ENCODE measurements at places on chromosomes 3 and 15.
A peak's percentile ranks its signal among the peaks of the same experiment; 100 is the strongest.

GRCh38 chr15:58932710-58933280 lies 684 bp downstream of the SLTM start:
- no peak for DNase-seq

DNA sequence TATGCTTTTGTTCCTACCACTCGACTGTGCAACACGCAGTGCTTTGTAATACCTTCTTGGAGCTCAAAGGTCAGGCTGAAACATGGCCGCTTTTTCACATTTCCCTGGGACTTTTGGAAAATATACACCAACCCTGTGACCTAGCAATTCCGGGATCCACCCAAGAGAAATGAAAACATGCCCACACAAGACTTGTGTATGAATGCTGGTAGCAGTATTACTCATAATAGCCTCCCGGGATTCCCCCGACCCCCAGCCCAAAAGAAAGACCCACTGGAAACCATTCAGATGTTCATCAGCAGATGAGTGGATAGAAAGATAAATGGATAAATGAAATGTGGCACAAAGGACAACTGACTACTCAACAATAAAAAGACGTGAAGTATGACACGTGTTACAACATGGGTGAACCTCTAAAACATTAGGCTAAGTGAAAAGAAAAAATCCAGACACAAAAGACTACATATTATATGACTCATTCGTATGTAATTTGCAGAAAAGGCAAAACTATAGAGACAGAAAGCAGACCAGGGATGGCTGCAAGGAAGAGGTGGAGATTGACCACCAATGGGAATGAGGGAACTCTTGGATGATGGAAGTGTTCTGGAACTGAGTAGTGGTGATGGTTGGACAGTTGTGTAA lies 104.1 kb downstream of the PGPEP1L start:
- no peak for DNase-seq

DNA sequence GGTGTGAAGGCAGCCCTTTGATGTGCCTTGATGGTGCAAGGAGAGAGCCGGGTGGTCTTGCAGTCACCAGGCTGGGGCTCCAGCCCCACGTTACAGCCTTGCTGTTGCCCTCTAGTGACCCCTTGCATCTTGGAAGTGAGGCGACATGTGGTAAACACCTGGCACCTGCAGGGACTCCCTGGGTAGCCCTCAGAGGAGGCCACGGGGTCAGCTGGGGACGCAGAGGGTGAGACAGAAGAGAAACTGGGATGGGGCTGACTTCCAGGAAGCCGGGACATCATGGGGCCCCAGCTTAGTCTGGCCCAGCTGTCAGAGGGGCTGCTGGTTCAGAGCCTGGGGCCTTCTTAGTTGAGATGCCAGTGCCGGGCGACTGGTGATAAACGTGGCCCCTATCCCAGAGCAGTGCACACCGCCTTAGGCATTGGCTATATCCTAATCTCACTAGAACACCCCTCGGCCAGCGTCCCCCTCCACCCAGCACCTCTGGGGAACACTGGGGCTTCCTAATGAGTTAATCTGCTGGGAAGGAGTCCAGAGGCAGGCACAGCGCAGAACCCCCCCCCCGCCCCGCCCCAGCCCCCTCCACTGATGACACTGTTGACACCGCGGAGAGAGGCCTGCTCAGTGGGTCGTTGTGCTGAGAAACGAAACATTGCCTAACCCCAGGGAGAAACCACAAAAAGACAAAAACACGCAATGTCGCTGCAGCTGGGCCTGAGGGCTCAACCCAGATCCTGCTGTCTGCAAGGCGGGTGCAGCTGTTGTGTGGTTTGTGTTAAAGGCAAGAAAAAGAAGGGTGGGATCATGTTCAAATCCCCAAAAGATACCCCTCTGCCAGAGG lies 60.5 kb upstream of the KLF13 start:
- DNase-seq, result no peak

GRCh38 chr3:174168026-174168425 lies 691.1 kb upstream of the NAALADL2 start:
- no peak for DNase-seq

GRCh38 chr3:39541917-39542329 lies 74.4 kb downstream of the MOBP start:
- DNase-seq, result peak; percentile 25

DNA sequence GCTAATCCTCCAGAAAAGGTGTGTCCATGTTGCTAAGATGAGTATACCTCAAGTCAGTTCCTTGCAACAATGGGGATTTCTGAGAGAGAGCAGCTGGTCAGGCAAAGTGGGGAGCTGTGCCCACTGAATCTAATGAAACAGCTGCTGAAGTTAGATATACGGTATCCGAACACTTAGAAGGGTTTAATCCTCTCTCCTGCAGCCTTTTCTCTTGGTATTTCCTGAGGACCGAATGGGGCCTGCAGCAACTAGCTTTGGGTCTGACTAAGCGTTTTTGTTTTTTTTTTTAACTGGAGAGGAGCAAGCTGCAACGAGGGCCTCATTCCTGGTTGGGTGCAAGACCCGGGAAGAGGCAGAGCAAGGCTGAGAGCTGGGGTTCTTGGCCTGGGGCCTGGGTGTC lies 37.6 kb upstream of the BNC1 start:
- no peak for DNase-seq

- no peak for DNase-seq
These were observed 1.1 kb downstream of the NPTN start for GRCh38 chr15:73631915-73632669.

DNA sequence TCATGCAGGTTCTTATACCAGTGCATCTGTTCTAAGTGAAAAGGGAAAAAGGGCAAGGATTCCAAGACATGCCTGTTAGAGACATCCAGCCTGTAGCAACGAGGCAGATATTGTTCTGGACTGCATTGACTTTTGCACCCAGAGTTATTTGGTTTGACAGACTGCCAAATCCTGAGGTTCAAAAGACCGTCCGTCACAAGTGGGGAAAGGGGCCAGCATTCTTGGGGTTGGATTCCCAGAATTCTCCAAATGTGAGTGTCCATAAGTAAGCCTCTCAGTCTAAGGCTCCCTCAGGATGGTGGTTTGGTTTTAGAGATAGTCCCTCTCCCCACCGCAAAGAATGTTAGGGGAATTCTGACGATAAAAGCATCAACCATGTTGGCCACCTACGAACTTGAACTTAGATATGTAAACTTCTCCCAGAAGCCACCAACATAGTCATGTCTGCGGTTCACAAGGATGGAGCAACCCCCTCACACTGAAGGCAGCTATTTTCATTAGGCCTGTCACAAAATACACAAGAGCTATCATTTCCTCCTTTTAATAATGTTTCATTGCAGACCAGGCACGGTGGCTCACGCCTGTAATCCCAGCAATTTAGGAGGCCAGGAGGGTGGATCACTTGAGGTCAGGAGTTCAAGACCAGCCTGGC lies 13.6 kb upstream of the LACTB start:
- no peak for DNase-seq

GRCh38 chr3:197749315-197749600 lies 425 bp upstream of the FYTTD1 start:
- DNase-seq, result no peak

DNA sequence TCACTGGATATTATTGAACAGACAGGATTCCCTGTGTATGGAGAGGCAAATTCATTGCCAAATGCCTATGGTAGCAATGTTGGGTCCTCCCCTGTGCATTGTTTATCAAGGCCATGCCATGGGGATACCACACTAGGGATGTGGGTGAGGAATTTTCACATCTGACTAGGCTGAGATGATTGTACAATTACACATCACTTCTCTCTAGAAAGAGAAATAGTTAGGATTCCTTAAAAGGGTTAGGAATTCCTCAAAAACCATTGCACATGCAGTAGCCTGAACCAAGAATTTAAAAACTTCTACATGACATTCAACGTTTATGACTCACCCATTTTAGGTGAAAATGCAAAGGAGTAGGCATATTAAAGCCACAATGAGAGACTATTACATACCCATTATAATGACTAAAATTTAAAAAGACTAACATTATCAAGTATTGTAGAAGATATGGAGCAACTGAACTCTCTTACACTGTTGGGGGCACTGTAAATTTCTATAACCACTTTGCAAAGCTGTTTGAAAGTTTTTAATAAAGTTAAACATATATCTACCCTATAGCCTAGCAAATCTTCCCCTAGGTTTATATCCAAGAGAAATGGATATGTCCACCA lies 175.9 kb downstream of the THRB start:
- no peak for DNase-seq

DNA sequence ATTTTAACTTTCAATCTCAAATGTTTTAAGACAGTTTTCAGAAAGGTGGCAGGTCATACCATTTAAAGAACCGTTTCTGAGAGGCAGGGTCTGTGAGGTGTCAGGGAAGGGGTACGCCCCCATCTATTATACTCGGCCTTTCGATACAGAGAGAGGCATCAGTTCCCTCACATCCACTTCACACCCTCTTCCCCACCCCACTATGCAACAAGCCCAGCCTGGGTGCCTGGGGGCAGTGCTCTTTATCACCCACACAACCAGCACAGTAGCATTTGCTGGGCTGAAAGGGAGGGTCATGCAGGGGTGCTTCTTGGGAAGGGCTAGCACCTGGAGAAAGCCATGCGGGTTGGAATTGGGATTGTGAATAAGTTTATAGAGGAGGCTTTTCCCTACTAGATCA lies 56.0 kb upstream of the KCNMB2 start:
- no peak for DNase-seq

- peak; percentile 74 for DNase-seq
These were observed at the start of gene GPR160 for GRCh38 chr3:170037463-170038433. GPR160 (plus strand) TSS chr3:170037995; CDS start chr3:170083973, 45,978 bp downstream.

GRCh38 chr15:101172501-101173071 lies 79.3 kb downstream of the CHSY1 start:
- no peak for DNase-seq

DNA sequence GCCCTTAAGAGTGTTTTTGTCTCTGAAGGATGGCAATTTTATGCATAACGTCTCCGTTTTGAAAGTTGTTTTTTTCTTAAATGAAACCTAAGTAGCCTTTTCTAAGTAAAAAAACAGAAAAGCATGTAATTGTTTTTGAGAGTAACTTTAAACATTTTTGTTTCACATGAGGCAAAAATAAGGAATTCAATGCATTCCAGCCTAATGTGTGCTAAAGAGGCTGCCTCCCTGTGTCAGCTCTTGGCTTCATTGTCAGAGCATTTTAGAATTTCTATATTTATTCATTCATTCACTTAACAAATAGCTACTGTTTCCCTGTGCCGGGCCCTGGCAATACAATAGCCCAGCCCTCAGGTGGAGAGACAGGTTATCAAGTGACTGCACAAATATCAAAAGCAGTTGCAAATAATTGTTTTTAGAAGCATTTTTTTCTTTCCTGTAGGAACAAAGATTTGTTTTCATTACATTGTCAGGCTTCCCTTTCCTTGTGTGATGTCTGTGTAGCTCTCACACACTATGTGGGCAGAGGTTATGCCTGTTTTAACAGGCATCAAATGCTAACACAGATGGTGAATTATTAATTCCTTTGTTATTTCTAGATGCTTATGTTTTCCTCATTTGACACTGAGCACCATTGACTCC lies 81.9 kb downstream of the CCK start:
- no peak for DNase-seq

- no peak for DNase-seq
These were observed 66.9 kb upstream of the CADM2 start for GRCh38 chr3:84891851-84892250.

GRCh38 chr3:29281344-29282241 lies 722 bp downstream of the RBMS3 start:
- DNase-seq, result no peak

DNA sequence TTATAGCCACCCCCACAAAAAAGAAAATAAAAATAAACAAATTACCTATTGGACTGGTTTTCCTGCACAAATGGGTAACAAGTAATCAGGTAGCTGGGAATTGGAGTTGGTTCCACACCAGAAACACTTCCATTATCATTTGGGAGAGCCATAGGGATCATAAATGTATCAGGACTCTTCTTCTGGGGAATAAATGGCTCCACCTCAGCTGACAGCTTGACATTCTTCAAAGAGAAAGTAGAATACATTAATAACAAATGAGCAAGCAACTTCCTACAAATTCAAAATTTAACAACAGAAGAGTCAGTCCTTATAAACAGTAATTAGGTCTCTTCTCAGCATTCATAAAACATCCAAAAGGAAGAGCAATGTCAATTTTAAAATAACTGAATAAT lies 8.7 kb downstream of the SECISBP2L start:
- DNase-seq, result no peak

GRCh38 chr3:108474581-108474980 lies 35.8 kb downstream of the MYH15 start:
- no peak for DNase-seq

- no peak for DNase-seq
These were observed 54.7 kb upstream of the SMAD6 start for GRCh38 chr15:66647358-66647757.

DNA sequence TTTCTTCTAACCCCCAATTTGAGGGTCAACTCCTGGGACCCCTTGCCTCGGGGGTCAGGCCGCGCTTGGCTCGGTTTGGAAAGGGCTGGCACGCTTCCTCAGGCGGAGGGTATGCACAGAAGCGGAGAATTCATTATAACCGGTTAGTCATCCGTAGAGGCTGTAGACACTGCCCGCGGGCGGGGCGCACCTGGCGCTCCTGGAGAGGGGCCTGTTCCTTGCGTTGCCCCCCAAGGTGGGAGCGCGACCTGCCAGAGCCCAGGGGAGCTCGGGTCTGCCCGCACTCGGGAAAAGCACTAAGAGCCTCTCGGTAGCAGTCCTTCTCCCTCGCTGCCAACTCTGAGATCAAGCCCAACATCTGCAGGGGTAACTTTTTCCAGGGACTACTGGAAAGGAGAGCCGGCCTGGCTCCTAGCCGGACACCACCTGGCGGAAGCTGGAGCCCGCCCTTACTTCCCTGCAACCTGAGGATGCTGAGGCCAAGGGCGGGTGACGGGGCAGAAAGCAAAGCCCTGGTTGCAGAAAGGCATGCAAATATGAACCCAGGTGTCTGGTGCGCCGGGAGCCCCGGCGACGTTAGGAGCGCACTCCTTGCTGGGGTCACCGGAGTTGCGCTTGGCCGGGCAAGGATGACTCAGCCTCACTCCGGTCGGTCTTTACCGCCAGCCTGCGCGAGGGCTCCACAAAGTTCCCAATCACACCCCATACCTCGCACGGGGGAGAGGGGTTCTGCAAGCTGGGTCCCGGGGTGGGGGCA lies 1.5 kb upstream of the CACNA2D3 start:
- no peak for DNase-seq

DNA sequence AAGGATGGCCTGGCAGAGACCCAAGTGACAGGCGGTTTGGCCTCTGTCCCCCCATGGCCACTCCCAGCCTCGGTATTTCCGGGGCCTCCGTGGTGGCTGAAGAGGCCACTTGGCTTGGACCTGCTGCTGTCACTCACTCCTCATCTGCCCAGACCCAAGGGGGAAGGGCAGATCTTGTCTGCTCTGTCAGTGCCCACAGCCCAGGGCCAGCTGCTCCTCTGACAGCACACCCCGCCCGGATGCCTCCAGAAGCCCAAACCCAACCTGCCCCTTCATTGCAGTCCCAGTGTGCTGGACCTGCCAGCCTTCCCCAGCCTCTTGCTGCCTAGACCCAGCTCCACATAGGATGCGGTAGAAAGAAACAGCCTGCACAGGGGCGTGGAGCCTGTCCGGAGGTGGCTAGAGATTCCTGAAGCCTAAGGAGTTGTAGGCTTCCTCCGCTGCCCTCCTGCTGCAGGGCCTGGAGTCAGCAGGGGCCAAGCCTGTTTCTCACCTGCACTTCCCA lies 52.0 kb downstream of the MAGEF1 start:
- DNase-seq, result no peak

- no peak for DNase-seq
These were observed 54.0 kb upstream of the NEO1 start for GRCh38 chr15:72998226-72998625.

All from NT2/D1 (cell line).